ENCODE measurements at places on chromosomes 1 and 21.

DNA sequence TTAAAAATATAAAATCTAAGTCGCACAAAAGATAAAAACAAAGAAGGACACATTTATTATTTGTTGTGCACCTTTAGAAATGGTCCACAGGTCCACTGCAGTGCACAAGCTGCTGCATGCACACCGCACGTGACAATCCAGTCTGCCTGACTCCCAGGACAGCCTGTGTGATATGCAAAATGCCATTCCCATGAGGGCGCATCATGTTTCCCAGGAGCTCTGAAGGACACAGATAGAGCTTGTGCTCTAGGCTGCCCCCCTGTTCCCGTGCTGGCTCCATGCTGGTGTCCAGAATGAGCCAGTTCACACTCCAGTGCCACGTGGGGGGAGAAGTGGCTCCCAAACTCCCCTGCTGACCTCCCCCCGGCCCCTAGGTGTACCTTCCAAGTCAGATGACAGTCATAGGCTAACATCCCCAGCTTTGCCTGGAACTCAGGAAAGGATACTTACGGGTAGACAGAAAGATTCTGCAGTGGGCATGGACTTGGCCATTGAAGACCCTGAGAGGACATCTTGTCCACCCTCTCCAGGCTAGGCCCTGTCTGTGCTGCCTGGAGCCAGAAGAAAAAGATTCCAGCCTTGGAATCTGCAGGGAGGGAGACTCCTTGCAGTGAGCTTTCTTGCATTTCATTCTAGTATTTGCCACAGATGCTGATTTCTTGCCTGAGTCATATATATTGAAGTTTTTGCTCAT is 26.3 kb downstream of the RAB7B start:
- no peak for DNase-seq

DNA sequence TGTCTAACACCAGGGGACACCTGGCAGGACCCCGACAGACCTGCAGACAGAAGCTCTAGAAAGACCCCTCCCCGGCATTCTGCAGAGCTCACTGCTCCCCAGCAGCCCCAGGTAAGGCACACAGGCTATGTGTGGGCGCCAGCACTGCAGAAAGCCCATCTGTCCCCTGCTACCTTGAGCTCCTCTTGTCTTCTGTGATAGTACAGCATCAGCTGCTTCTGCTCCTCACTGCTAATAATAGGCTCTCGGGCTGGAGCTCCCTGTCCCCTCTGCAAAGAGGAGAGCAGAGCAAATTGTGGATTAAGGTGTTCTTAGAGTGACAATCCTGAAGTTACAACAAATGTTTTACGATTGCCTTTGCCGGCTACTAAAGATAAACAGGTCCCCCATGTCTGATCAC is 10.1 kb downstream of the CFAP298 start:
- DNase-seq: no peak

DNA sequence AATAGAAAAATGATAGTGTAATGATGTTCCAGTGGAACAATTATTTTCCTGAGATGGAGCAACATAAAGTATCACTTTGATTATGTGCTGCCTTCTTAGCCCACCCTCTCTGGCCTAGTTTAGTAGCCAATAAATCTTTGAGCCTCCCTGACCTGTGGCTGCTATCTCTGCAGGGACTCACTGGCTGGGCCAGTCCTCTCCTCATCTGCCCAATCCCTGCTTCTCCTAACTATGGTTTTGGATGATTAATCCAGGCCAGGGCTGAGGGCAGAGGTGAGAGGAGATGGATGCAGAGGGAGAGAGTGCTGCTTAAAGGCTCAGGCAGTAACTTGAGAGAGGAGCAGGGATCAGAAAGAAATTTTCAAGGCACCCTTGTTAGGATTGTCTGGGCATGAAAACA is 89.0 kb upstream of the CD34 start:
- no peak for DNase-seq

DNA sequence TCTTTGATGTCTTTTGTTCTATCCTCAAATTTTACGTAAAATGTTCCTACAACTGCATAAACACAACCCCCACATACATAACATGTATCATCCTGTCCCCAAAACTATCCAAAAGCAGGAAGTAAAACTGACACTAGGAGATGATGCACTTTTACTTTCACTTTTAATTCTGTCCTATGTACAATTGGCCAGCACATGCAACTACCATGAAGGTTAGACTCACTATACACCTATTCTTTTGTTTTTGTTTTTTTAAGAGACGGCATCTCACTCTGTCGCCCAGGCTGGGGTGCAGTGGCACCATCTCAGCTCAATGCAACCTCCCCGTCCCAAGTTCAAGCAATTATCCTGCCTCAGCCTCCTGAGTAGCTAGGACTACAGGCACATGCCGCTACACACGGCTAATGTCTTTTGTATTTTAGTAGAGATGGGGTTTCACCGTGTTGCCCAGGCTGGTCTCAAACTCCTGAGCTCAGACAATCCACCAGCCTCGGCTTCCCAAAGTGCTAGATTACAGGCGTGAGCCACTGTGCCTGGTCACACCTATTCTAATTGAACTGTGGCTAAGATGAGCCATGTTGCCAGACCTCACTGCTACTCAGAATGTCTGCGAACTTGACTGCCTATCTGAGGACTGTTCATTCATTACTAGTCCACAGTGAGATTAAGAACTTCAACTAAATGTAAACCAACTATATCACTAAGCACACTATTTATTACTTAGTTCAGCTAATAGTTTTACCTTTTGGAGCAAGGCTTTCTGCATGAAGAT is 48.0 kb downstream of the TOR3A start:
- no peak for DNase-seq

DNA sequence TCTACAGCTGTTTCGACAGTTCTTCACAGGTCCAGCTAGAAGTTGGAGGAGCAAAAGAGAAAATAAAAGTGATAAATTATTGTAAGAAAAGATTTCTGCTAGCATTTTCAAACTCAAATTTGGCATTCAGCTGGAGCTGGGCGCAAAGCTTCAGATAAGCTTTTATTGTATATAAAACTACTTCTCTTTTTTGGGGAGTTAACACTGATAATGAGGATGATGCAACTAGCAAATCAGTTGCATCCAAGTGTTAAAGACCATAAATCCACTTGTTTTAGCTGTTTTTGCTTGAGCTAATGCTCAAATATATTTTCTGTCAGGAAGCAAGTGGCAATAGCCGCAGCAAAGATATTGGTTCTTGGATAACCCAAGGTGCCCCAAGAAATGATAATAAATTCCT is 127.1 kb upstream of the PKN2 start:
- no peak for DNase-seq

DNA sequence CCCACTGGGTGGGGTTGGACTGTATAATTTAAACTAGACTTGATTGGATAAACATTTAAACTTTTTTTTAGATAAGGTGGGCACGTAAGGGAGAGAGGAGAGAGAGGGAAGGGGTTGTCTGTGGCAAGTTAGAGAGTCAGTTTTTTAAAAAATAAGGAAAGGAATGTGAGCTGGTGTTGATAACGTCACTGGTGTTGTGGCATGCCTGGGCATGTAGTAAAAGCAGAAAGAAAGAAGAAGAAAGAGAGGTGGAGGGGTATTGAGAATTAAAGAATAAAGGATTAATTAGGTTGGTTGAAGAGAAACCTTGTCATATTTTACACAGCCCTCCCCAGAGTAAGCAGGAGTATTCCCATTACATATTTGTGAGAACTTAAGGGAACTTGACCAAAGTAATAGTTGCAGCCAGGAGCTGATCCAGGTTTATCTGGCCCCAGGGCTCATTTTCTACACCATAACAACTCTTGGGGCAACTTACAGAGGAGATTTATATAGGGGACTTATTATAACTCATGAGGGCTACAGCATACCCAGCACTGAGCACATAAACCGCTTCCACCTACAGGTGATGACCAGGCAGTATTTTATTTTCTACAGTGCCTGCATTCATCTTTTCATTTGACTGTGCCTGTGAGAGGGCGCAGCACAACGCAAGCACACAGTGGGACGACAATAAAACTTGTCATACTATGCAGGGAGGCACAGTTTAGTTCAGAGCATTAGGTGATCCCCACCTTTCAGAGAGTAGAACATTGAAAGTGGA is 70.2 kb downstream of the CCDC30 start:
- no peak for DNase-seq

- DNase-seq: no peak
These were observed 31.9 kb downstream of the PDC start for GRCh38 chr1:186429017-186429416.

DNA sequence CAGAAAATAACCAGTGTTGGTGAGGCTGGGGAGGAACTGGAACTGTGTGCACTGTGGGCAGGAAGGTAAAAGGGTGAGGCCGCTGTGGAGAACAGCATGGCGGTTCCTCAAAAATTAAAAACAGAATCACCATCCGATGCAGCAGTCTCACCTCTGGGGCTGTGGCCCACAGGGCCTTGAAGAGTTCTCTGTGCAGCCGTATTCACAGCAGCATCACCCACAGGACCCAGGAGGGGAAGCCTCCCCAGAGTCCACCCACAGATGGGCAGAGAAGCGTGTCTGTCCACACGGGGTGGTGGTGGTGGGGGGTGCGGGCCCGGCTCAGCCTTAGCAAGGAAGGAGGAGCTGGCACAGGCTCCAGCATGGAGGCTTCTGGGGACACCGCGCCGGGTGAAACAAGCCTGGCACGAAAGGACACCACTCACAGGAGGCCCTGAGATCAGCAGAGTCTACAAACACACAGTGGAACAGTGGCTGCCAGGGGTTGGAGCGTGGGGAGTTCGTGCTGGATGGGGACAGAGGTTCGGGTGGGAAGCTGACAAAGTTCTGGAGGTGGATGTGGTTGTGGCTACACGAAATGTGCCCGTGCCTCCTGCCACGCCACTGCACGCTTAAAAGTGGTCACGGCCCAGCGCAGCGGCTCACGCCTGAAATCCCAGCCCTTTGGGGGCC is 11.5 kb downstream of the MORN1 start:
- no peak for DNase-seq

DNA sequence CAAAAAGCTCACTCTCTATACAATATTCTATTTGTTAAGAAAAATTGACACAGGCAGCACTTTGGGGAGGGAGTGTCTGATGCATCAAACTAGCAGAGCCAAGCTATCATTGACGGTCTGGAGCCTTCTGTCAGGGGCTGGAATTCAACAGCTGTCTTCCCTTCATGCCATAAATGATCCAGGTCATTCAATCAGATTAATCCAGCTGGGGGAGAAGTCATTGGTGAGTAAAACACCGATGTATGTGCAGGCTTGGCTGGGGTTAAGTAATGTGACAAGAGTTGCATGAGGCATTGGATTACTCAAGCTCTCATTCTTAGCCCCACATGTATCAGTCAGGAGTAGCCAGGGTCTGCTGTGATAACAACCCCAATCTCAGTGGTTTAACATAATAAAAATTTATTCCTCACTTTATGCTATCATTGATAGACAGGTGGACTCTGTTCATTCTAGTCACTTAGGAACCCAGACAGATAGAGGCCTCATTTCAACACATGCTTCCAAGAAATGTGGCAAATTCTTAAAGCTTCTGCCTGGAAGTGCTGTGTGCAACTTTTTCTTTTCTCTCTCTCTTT is 118.1 kb upstream of the GADD45A start:
- DNase-seq: no peak

GRCh38 chr21:46229133-46229922 is 754 bp upstream of the LSS start:
- DNase-seq: no peak

- DNase-seq: no peak
These were observed 4.8 kb upstream of the TFF3 start for GRCh38 chr21:42319851-42320572.

DNA sequence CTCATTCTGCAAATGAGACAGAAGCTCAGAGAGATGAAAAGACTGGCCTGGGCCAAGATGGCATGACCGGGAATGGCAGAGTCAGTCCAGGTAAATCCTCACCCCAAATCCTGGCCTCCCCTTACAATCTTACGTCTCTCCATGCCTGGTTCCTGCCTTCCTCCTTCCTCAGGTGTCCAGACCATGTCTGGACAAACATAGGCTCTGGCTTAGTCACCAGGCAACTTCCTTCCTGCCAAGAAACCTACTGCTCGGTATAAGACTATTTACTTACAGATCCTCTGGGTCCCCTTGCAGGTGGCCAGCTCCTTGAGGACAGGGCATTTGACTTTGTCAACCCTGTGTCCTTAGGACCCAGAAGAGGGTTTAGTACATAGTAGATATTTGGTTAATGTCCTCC is 69.4 kb upstream of the ROR1 start:
- no peak for DNase-seq

DNA sequence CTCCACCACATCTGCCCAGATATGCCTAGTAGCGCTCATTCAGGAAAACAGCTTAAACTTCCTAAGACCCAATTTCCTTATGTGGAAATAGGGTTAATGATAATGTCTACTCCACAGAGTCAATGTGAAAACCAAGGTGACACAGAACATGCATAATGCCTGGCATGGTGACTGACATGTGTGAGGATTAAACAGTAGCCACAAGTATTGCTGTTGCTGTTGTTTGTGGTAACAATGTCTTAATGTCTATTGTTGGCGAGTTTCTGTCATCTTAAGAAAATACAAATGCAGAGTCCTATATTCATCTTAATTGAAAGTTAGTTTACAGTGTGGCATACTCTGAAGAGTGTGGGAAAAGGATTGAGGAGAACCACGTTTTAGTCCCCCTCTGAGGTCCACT is 75.6 kb upstream of the NGF start:
- DNase-seq: no peak

- DNase-seq: no peak
These were observed 39.4 kb upstream of the SPOCD1 start for GRCh38 chr1:31855038-31855845.

- no peak for DNase-seq
These were observed 87.9 kb upstream of the SOX13 start for GRCh38 chr1:203985044-203985443.

- DNase-seq: no peak
These were observed 45.3 kb upstream of the GPR157 start for GRCh38 chr1:9174243-9174642.

GRCh38 chr21:45292399-45293219 is 4.9 kb upstream of the POFUT2 start:
- peak; percentile 58 for DNase-seq

- DNase-seq: no peak
These were observed 190.0 kb upstream of the EDN2 start for GRCh38 chr1:41674522-41674921.

GRCh38 chr21:45004481-45005247 is 64.8 kb downstream of the SLX9 start:
- DNase-seq: no peak

DNA sequence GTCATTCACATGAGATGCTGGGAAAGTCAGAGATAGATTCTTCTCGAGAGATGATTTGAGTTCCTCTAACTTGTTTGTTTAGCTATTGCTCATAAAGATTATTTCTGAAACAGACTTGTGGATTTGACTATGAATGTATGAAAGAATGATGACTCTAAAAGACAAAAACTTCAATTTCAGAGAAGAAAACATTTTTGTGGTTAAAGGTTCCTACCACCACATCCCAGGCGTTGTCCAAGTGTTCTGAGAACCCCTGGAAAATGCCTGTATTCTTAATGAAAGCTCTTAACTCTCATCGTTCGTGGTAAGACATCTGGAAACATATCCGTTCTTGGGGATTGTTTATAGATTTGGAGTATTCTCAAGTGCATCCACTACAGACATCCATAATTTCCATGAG is 228.7 kb downstream of the BARHL2 start:
- no peak for DNase-seq

DNA sequence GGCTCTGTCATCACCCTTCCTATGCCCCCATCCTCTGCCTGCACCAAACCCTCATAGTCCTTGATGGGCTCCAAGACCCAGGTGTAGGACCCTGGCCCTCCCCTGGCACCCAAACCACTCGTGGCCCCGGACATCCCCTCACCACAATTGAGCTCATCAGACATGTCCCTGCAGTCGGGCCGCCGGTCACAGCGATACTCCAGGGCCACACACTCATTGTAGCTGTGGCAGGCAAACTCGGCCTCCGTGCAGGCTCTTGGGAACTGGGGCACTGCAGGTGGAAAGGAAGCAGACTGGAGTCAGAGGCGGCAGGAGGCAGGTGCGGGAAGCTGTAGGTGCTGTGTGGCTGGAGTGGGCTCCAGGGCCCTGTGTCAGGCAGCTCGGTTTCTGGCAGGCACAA is 49.3 kb downstream of the HSPG2 start:
- DNase-seq: no peak
